GM13976 (cell line): ENCODE measurements at places on chromosomes 6 and 20.
A peak's percentile ranks its signal among the peaks of the same experiment; 100 is the strongest.

DNA sequence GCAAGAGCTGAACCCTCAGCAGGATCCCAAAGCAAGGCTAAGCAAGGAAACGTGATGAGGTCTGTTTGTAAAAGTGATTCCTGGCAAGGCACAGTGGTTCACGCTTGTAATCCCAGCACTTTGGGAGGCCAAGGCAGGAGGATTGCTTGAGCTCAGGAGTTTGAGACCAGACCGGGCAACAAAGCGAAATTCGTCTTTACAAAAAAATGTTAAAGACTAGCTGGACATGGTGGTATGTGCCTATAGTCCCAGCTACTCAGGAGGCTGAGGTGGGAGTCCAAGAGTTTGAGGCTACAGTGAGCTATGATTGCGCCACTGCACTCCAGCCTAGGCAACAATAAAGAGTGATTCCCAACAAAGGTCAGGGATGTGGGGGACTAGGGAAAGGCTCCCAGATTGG lies 4.1 kb upstream of the XKR7 start:
- no peak for DNase-seq

GRCh38 chr6:10884245-10884972 lies 2.4 kb upstream of the SYCP2L start:
- no peak for DNase-seq

GRCh38 chr6:27478706-27479318 lies 5.9 kb upstream of the ZNF184 start:
- peak; percentile 50 for DNase-seq

DNA sequence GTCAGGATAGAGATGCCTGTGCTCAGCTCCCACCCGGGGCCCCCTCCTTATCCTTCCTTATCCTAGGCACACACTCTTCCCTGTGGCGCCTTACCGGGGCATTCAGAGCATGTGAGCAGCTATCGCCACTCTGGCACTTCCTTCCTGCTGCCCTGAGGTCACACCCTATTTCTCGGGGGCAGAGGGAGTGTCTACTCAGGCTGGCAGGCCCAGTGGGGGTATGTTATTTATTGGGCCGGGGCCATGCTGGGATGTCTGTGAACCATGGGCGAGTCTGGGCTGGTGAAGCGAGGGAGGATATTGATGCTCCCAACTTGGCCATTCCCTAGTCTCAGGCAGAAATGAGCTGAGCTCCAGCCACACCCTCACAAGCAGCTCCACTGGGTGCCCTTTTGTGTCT lies 3.9 kb upstream of the LY6G6D start:
- DNase-seq, result no peak

DNA sequence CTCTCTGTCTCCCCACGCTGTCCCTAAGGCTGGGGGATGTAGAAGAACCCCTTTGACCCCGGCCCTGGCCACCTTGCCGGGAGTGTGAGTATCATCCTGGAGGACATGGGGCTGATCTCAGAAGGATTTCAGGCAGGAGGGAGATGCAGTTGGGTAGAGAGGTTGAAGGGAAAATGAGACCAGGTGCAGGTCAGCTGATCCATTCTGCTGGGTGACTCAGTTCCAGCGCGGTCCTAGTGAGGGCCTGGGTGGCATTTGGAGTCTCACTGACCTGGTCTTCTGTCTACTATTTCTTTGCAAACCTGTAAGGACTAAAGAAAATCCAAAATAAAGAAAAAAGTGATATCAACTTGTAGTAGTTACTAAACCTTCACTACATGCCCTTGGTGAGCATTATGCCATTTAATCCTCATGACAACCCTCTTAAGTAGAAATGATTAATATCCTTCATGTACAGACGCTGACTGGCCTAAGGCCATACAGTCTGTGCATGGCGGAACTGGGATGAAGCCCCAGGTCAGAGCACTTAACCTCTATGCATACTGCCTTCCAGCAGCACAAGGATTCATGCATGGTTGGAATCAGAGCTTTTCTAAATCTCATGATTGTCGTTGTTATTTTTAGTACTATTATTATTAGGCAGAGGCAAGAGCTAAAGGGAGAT lies 106.3 kb downstream of the ZDHHC14 start:
- no peak for DNase-seq

- no peak for DNase-seq
These were observed 13.6 kb upstream of the HLA-C start for GRCh38 chr6:31285486-31285885.

- DNase-seq, result no peak
These were observed 82.8 kb upstream of the HDAC2 start for GRCh38 chr6:114053791-114054190.

DNA sequence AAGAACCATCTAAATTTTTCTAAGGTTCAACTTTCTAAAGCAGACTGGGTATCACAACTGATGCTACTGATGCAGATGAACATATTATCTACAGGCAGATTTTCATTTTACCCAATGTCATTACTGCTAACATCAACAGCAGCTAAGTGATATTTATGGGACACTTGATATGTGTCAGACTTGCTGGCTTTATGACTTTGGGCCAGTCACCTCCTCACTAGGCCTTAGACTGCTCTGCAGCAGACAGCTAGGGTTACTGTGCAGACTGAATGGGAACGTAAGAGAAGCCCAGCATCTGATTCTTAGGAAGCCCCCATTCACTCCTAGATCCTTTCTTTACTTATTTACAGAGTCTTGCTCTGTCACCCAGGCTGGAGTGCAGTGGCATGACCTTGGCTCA lies 66.2 kb downstream of the MYH7B start:
- no peak for DNase-seq

GRCh38 chr6:161745594-161746141 lies 471.8 kb upstream of the AGPAT4 start:
- no peak for DNase-seq

GRCh38 chr6:8446391-8446790 lies 11.0 kb upstream of the SLC35B3 start:
- no peak for DNase-seq

GRCh38 chr6:67009818-67010217 lies 1302.8 kb upstream of the EYS start:
- DNase-seq, result no peak

GRCh38 chr6:14806101-14806500 lies 439.8 kb upstream of the JARID2 start:
- DNase-seq, result no peak

DNA sequence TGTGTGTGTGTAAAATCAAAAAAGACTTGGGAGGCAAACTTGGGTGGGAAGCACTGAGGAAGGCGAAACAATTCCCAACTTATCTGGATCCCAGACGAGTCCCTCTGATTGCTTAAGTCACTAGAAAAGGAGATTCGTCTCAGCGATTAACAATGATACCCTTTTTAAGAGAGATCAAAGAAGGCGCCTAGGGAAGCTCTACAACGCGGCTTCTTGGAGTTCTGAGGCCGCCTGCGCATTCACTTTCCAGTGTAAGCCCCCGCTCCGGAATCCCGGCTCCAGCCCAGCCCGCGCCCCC lies 8.7 kb upstream of the TBX18 start:
- DNase-seq, result no peak

DNA sequence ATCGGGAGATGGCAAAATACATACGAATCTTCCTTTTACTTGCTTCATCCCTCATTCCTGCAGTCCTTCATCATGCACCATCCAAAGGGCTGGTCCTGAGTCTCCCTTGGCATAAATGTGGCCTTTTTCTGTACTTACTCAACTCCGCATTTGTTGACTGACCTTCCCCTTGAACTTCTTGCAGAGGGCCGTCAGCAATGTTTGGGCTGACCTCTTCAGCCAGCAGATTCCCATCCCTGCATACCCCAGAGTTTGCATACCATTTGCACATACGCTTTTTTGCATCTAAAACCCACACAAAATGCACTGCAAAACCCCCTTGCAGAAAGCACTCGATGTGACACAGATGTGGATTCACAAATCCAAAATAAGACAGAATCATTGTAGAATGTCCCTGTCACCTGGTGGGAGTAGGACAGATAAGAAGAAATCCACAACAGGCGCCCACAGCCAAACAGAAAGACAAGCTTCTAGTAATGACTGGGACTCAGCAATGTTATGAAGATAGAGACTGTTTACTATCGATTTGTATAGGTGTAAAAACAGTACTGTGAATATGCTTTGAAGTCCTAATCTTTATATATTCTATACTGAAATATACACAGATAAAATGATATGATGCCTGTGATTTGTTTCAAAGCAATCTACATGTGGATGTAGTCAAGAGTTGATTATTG lies 45.8 kb downstream of the TBC1D7 start:
- DNase-seq, result no peak

GRCh38 chr6:42448927-42449659 lies 2.6 kb downstream of the TRERF1 start:
- DNase-seq, result no peak

DNA sequence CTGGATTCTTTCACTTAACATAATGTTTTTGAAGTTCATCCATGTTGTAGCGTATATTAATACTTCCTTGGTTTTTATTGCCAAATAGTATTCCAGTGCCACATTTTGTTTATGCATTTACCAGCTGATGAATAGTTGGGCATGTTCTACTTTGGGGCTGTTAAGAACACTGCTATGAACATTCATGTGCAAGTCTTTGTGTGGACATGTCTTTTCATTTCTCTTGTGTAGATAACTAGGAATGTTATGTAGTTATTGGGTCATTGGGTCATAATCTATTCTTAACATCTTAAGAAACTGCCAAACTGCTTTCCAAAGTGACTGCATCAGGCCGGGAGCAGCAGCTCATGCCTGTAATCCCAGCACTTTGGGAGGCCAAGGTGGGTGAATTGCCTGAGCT lies 43.8 kb upstream of the GLP1R start:
- no peak for DNase-seq

GRCh38 chr6:132314432-132314831 lies 86.8 kb downstream of the MOXD1 start:
- no peak for DNase-seq
